Activated CD4-positive, alpha-beta memory T cell treated with anti-CD3 and anti-CD28 coated beads for 36 hours (primary cell): ENCODE measurements at places on chromosomes 12 and 14.

DNA sequence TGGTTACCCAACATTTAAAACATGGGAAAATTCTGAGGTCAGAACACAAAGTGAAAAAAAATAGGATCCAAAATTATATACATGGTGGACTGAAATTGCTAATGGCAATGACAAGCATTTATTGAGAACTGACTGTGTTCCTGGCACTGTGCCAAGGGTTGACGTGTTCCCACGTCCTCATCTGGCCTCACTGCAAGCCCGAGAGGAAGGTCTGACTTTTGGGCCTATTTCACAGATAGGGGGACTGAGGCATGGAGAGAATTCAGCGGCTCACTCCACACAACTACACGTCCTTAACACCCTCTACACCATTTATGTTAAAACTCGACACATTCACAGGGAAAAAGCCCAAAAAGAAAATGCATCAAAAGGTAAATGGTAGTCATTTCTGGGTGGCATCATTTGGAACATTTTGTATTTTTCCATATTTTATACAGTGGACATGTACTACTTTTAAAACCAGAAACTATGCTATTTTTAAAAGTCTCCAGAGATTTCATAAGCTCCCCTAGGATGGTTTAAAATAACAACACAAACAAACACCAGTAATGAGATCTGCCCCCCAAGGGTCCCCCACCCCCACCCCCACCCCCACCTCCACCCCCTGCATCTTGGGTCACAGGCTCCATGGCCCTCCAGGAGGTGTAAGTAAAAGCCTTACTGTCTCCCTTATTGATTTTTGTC, 27.7 kb downstream of the CLMN start:
- DNase-seq = peak; percentile 26

- no peak for DNase-seq
Observed at GRCh38 chr12:61870658-61871484, 389.3 kb upstream of the USP15 start.

- DNase-seq = peak; percentile 37
Observed at GRCh38 chr14:64502887-64503433, 678 bp downstream of the ZBTB25 start.

GRCh38 chr12:49968471-49968870, 4.3 kb upstream of the AQP6 start:
- DNase-seq = no peak

GRCh38 chr14:68657300-68658028, 135.4 kb downstream of the ZFP36L1 start:
- DNase-seq = no peak

DNA sequence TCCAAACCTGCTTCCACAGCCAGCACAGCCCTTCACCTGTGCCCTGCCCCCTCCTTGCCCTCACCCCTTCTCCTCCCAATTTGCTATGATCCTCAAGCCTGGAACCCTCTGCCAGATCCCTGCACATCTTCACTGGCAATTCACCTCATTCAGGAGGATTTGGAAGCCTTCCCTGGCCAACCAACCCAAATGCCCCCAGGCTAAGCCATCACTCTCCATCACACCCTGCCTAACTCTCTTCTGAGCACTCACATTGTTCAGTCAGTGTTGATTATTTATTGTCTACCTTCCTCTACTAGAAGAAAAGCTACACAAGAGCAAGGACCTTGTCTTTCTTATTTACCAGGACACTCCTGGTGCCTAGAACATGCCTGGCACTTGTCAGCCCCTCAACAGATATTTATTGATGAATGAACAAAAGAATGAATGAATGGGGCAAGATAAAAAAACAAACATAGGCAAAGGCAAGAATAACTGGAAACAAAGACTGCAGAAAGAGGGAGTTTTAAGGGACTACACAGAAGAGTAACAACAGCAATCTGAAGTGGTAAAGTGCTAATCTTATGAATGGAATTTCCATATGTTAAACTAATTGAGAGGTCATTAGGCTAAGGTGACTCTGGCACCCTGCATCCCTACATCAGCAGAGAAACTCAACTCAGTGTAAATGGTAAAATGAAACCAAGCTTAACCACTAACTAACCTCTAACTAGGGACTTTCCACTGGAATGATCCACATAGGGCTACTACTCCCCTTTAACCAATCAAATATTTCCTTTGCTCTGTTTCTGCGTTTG, 33.4 kb downstream of the TMTC1 start:
- DNase-seq = no peak

DNA sequence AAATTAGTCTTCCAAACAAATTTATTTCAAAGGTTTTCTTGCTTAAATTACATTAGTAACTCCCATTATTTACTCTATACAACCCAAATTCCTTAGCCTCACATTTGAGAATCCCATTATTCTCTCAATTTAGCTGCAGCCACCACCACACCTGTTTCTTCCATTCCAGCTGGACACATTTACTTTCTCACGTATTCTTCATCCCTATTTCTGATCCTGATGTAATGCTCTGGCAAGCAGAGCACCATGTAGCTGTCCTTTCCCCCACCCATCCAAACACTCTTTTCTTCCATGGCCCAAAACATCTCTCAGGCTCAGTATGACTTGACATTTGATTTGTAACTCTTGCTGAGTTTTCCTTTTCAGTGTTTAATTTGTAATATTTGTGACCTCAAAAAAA, 240.2 kb upstream of the CLEC14A start:
- DNase-seq = no peak

- no peak for DNase-seq
Observed at GRCh38 chr12:101498252-101498651, 23.1 kb downstream of the SPIC start.

GRCh38 chr12:94817695-94818075, 167.3 kb upstream of the TMCC3 start:
- no peak for DNase-seq

GRCh38 chr14:53850714-53851296, 105.8 kb downstream of the BMP4 start:
- no peak for DNase-seq

- DNase-seq = no peak
Observed at GRCh38 chr12:98127336-98127679, 388.1 kb upstream of the TMPO start.

DNA sequence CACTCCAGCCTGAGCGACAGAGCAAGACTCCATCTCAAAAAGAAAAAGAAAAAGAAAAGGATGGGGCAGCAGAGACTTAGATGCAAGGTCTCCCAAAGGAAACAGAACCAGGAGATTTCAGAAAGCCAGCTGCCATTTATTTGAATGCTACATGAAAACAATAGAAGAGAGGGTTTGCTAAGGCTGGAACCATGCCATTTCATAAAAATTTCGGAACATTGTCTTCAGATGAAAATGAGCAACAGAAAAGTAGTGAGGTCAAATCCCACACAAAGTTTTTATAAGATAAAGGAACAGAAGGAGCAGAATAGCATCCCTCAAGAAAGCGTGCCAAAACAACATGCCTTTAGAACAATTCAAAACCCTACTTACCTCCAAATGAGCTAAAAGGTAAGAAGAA, 175.3 kb downstream of the ETV6 start:
- DNase-seq = no peak

DNA sequence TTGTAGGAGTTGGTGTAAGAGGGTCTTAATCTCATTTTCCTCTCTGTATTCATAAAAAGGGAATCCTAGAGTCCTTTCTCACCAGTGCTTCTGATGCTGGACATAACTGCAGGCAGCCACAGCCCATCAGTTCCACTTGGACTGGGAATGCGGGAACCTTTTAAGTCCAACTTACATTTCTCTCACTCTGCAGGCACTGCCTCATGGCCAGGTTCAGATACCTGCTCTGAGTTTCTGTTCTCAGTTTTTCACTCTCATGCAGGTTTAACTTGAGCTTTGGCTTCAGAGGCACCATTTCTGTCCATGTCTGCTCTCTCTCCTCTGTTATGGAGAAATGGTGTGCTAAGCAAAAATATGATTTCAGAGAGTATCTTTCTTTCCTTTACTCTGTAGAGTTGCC, 4.2 kb downstream of the ACVR1B start:
- no peak for DNase-seq

- no peak for DNase-seq
Observed at GRCh38 chr14:103195828-103196615, 72.8 kb downstream of the TNFAIP2 start.

DNA sequence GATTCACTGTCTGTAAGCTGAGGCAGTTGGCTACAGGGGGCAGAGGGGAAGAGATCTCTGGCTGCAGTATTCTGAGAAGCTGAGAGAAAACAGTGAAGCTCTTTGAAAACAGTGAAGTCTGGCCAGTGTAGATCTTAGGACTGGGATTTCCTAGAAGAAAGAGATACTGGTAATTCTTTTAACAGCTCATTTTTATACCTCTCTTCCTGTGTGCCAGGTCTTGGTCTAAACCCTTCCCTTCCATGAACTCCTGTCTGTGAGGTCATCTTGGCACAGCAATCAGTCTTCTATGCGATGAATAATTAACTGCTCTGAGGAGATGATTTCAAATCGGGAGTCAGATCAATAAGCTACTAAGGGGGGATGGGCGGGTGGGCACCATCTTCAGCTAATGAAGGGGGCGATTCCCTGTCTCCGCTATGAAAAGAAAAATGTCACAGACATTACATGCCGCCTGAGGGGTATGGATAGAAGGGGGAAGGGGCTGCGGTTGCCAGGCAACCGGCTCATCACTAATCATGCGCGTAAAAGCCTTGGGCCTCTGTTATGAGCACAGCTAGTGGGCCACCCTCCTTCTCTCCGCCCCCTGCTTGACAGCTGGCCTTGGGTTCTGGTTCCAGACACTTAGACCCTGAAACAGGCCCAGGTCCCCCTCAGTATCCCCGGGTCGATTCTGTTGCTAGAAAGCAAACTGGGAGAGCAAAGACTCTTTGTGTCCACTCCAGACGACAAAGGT, 75.3 kb upstream of the CEP83 start:
- no peak for DNase-seq

DNA sequence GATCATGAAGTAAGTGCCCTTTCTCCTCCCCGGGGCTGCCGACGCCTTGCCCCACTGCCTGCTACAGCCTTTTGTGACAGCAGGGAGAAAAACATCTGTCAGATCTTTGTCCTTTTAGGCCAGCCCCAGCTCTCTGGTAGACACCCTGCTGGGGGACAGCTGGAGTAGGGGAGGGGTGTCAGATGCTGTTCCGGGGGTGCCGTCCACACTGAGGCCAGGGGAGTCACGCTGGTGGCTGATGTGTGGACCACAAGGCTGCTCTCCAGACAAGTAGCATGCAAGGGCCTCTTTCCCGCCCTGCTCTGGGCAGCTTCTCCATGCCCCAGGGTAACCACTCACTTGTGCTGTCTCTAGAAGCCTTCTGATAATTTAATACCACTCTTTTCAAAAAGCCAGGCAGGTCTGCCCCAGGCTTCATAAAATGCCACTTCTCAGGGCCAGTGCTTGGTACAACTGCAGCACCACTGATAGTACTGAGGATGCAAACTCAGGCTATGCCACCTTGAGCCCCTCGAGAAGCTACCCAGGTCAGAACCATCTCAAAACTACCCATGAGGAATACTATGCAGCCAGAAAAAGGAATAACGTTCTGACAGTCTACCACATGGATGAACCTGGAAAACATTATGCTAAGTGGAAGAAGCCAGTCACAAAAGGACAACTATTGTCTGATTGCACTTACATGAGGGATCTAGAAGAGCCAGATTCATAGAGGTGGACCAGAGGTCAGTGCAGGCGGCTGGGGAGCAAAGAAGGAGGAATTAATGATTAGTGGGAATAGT, 66.0 kb upstream of the RIN3 start:
- DNase-seq = no peak

DNA sequence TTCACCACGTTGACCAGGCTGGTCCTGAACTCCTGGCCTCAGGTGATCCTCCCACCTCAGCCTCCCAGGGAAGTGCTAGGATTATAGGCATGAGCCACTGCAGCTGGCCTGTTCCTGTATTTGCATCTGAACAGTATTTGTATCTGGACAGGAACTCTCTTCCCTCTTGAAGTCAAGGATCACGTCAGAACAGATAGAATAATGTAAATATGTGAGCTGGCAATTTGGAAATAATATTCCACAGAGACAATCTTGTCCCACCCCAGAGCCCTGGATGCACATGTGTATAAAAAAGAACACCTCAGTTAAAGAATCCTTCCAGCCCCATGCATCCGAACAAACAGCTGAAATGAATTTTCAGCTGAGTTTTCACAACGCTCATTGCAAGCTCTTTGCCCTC, 118.3 kb downstream of the VEZT start:
- no peak for DNase-seq

DNA sequence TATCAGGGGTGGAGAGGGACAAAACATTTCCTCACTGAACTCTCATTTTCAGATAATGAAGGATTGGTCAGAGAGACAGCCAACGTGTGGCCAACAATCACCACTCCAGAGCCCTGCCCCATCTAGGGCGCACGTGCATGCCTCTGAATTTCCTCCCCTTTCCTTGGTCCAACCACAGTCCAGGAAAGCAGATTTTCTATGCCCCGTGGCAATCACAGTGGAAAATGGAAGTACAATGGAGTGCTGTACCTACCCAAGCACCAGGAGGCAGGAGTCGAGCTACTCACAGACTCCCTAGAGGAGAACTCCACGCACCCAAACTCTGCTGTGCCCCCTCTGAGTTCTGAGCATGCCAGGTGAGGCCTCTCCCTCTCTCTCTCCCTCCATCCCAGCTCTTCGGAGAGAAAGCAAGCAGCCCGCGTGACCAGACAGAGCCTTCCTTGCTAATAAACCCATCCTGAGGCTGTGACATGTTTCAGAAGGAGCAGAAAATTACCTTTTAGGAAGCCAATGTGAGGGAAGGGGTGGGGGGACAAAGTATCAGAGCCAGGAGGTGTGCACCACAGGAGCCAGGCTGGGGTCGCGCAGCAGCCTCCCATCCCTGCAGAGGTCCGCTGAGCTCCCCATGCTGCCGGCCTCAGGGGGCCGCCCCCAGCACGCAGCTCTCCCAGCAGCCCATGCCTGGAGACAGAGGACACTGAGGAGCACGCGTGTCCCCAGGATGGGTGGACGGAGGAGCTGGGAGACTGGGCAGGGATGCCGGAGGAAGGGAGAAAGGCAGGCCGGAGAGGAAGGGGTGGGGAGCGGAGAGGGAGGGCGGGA, 73.4 kb downstream of the PITPNM2 start:
- no peak for DNase-seq

GRCh38 chr12:18851271-18851670, 113.4 kb downstream of the CAPZA3 start:
- DNase-seq = no peak

DNA sequence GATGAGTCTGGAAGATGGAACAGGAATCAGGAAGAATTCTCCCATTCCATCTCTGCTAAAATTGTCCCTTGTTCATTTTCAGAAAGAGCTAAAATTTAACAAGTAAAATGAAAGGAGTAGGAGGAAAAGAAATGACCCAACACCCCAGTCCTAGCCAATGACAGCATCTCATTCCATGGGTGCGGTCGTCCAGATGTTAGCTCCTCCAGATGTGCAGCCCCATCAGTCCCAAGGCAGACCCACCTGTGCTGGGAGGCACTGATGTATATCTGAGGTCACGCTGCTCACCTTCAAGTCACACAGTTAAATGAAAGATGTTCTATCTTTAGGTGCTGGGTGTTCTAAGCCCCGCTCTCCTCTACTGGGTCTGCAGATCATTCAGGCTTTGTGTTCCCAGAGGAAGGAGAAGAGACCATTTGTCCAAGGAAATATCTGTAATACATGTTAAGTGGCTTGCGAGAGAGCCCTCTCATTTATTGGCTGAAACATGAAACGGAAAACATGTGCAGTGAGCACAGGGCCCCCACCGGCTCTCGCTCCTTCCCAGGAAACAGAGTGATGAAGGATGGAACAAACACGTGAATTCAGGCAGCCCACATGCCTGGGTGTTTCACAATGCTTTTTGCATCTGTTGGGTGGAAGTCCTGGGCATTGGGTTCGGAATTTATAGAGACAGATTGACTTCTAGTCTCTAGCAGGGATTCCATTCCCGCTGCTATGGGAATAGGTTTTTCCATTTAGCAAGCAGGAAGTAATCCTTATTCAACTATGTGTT, 294.6 kb downstream of the NUAK1 start:
- DNase-seq = no peak
